ENCODE measurements at places on chromosomes 7 and 10.

- no peak for DNase-seq
These were observed 94.8 kb upstream of the KCNMA1 start for GRCh38 chr10:77732213-77733003.

DNA sequence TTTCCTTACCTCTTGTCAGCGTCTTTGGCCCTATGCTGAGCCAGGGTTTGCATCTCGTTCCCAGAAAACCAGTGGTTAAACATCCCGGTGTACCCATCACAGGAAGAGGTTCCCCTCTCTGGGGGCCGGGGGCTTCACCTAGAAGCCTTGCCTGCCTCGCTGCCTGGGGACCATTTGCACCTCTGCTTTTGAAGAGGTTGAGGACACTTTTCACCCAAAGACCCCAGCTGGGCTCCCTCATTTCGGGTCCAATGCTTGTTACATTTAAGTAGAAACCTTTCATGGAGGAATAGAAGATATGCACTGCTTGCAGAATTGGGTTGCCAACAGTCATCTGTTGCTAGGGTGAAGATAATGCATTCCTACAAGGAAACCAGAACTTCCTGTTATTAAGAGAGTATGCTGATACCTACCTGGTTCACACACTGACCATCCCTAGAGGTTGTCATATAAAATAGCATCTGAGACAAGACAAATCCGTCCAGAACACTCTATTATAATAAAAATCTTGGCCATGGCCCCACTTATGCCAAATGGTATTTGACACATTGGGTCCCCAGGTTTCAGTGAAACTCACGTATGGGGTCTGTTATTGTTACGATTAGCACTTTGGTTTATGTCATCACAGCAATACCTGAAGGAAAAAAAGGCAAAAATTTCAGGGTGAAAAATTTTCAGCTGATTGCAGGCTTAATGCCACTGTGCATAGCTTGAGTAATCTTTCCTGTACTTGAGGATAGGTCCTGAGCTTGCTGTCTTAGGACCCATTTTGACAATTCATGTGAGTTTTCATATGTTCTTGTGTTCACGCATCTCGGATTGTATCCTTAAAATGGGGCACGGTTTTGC, 917 bp downstream of the ZNF365 start:
- DNase-seq = no peak

GRCh38 chr10:95783741-95784140, 27.8 kb downstream of the ENTPD1 start:
- no peak for DNase-seq

GRCh38 chr7:19999681-20000080, 217.5 kb downstream of the MACC1 start:
- no peak for DNase-seq

DNA sequence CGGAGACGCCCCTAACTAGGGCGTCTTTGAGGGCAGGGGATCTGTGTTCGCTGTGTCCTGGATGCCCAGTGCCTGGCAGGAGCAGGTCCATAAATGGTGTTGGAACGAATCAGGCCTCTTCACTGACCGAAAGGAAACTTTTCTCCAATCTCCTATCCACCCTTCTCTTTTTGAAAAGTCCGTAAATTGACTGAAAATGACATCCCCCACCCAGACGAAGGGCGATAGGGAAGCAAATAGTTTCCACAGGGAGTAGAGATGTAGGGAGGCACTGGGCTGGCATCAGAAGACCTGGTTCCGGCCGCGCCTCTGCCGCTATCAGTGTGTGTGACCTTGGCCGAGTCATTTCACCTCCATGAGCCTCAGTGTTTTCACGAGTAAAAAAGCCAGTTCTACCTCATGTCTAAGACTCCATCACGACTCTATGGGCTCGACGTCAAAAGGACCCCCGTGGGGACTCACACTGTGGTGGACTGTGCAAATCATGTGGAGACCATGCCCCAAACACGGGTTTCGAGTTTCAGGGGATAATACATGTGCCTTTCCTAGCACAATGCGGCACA, 497 bp upstream of the RAB11FIP2 start:
- no peak for DNase-seq

DNA sequence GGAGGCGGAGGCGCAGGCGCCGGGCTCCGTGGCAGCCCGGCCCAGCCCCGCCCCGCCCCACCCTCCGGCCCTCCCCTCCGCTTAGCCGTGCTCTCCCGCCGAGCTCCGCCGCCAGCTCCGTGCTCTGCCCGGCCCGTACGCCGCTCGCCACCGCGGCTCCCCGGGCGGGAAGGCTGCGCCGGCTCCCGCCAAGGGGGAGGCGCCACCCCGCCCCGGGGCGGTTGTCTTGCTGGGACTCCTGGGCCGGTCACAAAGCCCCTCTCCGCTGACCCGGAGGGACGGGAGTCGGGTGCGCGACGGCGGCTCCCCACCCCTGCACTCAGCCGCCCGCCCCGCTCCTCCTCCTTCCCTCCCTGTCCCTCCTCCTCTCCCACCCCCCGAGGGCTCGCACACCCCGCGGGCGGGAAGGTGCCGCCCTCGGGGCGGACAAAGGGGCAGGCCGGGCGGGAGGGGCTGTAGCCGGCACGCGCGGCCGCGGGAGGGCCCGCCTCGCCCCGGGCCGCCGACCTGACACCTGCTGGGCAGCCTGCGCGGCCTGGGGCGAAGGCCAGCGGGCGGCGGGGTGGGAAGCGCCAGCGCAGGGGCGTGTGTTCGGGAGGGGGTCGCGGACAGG, 11.5 kb upstream of the SP8 start:
- peak; percentile 63 for DNase-seq

DNA sequence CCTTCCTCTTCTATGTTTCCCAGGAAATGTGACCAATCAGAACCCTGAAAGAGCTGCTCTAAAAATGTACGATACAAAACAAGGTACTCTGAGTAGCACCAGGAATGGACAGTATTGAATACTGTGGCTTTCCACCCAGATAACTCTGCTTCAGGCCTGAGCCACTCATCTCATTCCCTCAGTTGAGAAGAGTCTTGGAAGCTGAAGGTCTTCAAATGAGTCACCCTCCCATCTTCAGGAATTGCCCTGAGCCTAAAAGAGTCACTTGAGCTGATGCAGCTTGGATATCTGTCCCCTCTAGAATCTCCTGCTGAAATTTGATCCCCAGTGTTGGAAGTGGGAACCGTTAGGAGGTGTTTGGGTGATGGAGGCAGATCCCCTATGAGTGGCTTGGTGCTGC, 210.4 kb downstream of the DGKI start:
- no peak for DNase-seq

DNA sequence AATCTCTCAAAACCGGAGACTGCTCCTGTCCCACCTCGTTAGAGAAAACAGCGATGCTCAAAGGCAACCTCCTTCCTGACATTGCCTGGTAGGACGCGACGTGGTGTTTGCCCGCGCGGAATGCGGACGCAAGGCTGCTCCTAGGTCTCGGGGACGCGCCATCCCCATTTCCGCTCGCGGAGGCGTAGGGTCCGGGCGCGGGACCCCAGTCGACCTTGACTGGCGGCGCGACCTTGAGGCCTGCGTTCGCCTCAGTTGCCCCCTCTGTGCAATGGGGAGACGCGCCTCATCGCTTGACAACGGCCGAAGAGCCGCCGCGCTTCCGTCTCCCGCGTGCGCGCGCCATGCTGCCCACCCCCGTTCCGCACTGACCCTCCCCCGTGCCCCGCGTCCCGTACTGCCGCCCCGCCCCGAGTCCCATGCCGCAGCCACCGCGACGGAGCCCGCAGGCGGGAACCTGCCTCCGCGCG, 412 bp upstream of the PPIA start:
- peak; percentile 74 for DNase-seq

DNA sequence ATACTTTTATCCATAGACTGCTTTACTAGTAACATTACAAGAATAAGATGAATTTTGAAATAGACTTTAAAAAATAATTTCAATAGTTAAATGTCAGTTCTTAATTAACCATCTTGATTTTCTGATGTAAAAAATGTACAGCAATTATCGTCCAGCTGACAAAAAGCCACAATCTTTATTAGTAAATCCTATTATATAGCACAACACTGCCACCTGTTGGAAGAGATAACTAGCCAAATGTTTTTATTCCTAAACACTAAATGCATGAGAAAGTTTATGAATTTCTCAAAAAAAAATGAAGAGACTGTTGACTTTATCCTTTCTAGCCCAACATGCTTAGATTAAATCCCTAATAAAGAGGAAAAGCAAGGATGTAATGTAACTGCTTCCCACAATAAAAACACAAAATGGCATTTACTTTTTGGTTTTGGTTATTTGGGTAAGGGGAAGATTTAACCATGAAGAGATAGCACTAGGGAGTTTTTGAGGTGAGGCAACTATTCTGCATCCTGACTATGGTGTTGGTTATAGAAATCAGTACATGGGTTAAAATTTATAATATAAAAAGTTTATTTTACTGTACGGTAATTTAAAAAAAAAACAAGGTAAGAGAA, 8.0 kb downstream of the COA1 start:
- peak; percentile 91 for DNase-seq

DNA sequence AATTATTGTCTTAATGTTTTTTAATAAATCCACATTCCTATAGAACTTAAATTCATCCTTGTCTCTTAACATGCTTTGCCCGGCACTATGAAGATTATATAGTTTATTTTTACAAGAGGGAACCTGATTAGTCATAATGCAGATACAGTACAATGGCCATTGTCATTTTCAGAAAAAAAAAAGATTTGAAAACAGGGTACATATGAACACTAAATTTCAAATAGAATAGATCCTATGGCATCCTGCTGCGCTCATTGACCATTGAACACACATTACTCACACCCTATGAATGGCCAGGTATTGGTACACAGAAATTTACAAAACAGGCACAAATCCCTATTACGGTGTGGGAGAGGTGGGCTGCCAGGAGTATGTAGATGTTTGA, 2.0 kb upstream of the KLF6 start:
- no peak for DNase-seq

- peak; percentile 35 for DNase-seq
These were observed 46.9 kb downstream of the ATE1 start for GRCh38 chr10:121880895-121881294.

- no peak for DNase-seq
These were observed 32.5 kb downstream of the PRKAR2B start for GRCh38 chr7:107076781-107077698.

DNA sequence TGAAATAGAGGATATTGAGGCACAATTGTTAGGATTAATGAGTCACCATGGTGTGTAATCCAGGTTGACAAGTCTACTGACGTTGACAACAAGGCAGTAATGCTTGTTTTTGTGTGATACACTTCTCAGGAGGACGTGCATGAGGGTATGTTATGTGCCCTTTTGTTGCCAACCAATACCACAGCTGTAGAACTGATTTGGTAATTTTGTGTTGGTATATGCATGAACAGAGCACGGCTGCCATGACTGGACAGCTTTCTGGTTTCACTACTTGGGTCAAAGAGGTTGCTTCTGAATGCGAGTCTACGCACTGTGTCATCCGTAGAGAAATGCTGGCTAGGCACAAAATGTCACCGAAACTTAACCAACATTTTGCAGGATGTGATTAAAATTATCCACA, 32.9 kb downstream of the PHTF2 start:
- DNase-seq = no peak

DNA sequence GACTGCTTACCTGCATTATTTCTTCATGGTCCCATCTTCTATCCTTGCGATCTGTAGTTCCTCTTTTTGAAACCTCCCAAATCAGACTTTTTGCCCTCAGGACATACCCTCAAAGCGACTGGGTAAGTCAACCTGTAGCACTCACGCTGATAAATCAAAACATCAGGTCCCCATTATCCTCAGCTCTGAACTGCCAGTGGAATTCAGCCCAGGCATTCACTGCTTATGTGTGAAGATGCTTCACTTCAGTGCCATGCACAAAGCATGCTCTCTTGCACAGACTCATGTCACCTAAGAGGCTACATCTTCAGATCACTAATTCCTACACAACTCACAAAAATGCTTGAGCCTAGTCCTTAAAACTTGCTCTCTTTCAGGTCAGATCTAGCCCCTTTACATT, 283.6 kb upstream of the KLF6 start:
- DNase-seq = no peak

DNA sequence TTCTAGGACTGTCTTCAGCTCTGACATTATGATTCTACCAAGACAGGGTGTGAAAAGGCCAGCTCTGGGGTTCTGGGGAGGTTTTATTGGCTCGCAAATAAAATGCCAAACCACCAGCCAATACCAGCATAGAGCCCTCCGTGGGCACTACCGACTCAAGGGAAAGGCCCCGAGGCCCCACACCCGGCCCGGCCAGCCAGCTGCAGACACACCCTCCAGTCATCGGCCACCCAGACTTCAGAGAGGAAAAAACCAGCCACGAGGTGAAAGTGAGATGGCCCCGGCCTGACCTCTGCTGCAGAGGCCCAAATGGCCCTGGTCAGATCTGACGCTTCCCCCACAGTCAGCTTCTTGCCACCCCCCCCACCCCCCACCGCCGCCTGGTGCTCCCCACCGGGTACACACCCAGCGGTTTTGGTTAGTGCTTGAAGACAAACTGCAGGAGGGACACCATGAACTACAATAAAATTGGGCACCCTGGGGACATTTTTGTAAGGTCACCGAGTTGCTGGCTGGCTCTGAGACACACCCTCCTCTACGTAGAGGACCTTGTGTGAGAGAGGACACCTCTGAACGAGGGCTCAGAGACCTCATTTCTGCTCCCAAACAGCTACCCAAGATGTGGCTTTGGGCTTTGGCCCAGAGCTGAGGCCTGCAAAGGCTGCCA, 79.9 kb downstream of the PRKAG2 start:
- no peak for DNase-seq

DNA sequence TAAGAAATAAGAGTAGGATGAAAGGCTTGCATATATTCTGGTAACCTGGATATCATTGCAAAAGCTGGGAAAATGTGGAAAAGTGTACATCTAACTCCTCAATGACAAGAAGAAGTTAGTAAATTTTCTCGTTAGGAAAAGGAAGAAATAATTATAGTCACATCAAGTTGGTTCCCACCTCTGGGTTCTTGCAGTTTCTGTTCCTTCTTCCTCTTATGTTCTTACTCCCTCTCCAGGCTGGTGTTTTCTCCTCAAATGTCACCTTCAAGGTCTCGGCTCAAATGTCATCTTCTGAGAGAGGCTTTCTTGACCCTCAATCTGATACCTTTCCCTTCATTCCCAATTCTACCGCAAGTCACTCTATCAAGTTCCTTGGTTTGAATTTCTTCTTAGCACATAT, 64.4 kb downstream of the ENTPD1 start:
- DNase-seq = no peak

- no peak for DNase-seq
These were observed 28.3 kb downstream of the TAF3 start for GRCh38 chr10:7846591-7846990.

DNA sequence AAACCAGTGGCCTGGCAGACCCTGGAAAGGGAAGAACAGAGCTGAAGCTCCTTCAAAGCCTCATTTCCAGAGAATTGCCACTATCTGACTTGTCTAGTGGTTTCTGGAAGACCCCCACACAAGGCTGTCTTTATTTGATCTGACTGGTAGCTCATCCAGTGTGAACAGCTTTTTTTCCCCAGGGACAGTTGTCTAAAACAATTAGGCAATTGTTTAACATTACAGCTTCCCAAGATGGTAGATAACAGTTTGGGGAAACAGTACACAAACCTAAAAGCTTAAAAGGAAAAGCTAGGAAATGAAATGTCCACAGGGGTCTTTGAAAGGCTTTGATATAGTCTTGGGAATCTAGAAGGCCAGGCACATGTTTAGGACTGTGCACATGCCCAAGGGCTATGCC, 203.4 kb upstream of the CTBP2 start:
- DNase-seq = no peak

- no peak for DNase-seq
These were observed 9.8 kb upstream of the CYP2C18 start for GRCh38 chr10:94673614-94674321.

Measured in hematopoietic multipotent progenitor cell treated with erythropoietin and hydrocortisone succinate and interleukin-3 and kit ligand, for 6 days (in vitro differentiated cells).